KBM-7 (cell line): ENCODE measurements at places on chromosomes 11 and 22.

- peak; percentile 89 for DNase-seq
Observed at GRCh38 chr22:46373921-46374662, 38.6 kb downstream of the TRMU start.

- no peak for DNase-seq
Observed at GRCh38 chr11:2401436-2401984, 960 bp downstream of the TSSC4 start.

DNA sequence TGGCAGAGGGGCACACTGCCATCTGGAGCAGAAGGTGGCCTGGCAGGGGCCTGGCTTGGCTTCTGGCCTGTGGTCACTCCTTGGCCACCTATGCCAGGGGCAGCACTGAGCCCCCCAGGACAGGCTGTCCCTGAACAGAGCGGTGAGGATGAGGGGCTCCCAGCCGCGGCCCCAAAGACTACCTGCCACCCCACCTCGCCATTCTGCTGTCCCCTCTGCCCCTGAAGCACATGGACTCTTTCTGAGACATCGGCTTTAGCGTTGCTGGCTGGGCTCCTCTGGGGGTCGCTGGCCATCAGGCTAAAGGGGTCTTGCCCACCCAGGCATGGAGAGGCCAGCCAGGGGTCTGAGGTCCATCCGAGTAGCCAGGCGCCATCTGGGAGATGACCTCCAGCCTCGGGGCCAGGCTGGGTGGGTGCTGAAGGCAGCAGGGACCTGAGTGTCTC lies 87.8 kb downstream of the WNT7B start:
- DNase-seq, result no peak

GRCh38 chr11:59614277-59615119 lies 1.1 kb downstream of the OSBP start:
- DNase-seq, result peak; percentile 15

DNA sequence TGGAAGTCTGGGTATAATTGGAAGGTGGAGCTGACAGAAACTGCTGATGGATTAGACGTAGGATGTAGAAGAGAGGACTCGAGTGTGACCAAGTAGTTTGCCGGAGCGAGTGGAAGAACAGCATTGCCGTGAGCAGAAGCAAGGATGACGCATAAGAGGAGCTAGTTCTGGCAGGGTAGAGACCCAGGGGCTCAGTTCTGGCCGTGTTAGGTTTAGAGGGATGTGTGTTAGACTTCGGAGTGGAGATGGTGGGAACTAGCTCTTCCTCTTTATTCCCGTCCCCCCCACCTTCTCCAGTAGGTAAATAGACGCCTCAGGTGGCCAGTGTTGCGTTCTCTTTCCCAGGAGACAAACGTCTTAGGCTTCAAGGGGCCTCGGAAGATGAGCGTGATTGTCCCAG lies 19.1 kb downstream of the TUB start:
- DNase-seq, result no peak

DNA sequence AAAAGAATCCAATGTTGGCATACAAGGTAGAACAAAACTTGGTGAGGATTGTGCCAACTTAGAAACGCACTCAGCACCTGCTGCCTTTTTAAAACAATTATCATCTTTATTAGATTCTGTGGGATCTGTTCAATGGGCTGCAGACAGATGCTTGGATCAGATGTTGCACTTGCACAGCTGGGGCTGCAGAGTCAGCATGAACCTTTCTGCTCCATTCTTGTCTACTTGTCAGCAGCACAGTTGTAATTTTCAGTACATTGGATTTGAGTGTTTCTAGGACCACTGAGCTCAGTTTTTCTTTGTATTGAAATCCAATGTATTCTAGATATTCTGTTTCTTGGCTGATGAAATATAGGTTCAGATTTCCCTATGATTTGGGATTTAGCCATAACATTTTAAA lies 164.5 kb downstream of the LUZP2 start:
- DNase-seq, result no peak

DNA sequence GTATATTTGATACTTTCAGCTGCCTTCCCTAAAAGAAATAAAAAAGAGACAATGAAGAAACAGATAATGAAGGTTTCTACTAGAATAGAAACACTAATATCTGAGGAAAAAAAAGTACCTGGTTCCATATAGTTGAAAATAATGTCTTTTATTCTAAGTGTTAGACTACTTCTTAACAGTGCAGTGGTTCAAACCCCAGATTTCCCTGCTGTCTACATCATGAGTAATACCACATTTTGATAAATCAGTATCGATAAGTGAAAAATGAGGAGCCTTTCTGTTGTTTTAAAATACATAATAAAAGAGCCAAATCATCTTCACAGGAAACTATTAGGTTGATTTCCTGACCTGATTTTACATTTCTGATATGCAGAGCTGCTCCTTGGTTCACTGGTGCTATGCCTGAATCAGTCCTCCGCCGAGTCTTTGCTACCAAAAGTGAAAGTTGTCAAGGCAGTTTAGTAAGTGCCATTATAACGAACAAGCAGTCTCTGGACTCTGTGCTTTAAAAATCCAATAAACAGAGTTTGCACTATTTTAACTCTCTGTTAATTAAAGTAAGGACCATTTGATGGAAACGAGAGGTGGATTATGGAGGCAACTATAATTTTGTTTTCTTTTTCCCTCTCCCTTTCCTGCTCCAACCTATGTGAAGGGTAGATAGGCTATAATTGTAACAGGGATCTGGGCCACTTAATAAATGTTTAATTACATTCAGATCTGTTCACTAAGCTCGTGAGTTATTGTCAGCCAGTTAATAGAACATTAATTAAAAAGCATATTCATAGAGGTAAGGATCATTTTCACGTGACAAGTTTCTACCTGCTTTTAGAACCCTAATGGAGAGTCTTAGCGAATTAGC lies 724.5 kb upstream of the RAG2 start:
- DNase-seq, result no peak

- no peak for DNase-seq
Observed at GRCh38 chr11:114200351-114201133, 95.7 kb upstream of the NNMT start.

GRCh38 chr11:26078231-26078821 lies 253.6 kb upstream of the ANO3 start:
- no peak for DNase-seq

DNA sequence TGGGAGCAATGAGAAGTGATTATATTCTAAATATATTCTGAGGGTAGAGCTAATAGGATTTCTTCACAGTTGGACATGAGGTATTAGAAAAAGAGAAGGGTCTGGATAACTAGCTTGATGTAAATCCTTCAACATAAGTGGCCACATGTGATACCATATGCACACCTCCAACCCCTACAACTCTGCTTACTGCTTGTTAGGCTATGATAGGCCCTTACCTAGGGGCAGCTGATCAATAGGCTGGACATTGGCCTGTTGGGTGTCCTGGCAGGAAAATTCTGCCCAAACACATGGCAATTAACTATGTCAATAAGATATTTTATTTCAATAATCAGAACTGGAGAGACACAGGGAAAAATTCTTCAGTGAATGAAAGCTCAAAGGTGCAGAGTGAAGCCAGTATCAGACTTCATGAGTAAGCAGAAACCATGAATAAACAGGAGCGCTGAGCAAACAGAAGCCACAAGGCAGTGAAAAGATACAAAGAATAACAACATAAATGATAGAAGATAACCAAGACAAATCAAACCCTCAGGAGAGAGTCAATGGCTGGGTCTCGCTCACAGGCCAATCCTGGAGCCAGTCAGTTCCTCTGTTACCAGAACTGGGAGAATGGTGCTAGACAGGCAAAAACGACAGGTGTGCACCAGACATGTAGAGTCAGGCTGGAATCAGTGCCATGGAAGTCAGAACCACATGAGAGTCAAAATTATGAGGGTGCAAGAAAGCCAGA lies 46.3 kb upstream of the PSMA1 start:
- DNase-seq, result no peak

DNA sequence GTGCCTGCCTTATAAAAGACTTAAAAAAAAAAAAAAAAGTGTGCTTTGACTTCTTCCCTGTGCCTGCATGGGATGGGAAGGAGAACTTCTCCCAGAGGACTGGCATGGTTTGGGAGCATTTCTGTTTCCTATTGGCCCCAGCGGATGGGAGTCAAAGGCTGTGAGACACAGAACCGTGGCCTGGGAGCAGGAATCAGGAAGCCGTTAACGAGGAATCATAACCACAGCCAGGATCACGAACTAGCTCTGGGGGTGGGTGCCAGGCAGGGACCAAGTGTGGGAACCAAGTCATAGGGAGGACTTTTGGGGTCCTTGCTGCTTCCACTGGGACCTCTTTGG lies 526 bp downstream of the C1QTNF6 start:
- peak; percentile 27 for DNase-seq

DNA sequence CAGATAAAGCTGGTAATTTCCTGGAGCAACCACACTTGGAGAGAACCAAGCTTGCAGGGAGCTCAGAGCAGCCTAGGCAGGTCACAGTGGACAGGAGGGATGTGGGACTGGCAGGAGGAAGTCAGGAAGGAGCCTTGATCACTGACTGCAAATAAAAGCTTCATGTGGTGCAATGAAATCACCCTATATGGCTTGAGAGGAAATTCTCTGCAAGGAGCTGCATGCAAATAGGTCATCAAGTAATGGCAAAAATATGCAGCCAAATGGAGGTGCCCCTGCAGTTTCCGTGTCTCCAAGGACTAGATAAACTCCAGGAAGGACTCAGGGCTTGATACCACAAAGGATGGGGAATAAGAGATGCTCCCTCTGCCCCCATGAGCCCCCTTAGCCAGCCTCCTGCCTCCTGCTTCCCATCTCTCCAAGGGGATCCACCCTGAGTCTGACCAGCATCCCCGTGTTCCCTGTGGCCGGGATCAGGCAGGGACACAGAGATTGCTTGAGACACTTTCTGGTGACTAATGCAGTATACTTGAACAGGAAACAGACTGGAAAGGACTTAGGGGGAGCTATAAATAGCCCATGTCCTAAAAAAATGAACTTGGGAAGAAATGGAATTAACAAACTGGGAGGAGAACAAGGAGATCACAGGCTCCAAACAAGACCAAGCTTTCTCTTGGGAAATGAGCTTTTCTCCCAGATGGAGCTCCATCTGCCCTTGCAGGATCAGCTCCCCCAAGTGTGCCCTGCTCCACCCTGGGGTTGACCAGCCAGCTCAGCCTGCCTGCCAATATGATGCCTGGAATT lies 23.9 kb upstream of the MICAL2 start:
- no peak for DNase-seq

GRCh38 chr11:19284881-19285280 lies 44.1 kb upstream of the E2F8 start:
- no peak for DNase-seq

- DNase-seq, result no peak
Observed at GRCh38 chr11:126890561-126890960, 110.0 kb downstream of the KIRREL3 start.

DNA sequence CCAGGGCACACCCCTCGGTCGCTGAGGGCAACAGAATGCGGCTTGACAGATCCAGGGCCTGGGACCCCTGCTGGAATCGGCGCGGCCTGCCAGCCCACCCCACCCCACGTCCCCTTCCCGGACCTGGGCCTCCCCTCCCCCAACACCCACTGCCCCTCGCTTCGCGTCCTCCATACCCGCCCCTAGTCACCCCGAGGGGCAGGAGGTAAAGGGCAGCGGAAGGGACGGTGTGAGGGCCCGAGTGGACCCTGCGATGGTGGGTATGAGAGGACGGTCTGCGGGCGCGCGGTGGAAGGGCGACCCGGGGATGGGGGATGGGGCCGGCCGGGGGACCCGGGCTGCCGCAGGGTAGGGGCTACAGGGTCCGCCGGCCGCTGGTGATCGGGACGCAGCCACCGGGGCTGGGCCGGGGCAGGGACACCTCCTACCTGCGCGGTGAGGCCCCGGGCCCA lies 311 bp downstream of the APBB1 start:
- no peak for DNase-seq

- DNase-seq, result no peak
Observed at GRCh38 chr11:27912916-27913315, 195.0 kb downstream of the KIF18A start.

DNA sequence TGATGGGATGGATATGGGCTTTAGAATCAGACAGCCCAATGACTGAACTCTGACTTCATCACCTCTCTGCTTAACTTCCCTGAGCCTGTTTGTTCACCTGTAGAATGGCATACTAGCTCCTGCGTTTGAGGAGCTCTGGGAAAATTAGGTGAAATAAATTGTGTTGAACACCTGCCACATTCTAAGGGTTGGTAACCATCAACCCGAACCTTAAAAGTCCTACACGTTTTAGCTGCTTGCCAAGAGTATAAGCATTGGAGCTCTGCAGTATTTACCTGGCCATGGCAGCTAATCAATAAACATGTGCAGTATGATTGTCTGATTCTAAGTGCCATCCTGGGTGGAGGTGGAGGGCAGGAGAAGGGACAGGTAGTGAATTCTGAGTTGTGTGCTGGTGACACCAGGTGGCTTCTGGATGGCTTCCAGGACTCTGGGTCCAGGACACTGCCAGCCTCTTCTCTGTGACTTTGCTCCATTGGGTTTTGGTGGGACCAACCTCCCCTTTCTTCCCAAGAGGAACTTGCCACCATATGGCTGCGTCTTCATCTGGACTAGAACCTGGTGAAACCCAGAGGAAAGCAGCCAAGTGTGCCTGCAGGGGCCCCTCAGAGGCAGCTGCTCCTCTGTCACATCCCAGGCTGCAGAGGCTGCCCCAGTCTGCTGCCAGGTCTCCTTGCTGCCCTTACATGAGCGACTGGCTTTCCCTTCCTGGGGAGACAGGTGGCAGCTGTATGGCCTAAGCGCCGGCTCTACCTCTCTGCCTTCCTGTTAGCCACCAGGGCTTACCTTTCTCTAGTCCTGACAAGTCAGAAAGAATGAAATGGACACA lies 85.6 kb downstream of the CACNG2 start:
- DNase-seq, result no peak

DNA sequence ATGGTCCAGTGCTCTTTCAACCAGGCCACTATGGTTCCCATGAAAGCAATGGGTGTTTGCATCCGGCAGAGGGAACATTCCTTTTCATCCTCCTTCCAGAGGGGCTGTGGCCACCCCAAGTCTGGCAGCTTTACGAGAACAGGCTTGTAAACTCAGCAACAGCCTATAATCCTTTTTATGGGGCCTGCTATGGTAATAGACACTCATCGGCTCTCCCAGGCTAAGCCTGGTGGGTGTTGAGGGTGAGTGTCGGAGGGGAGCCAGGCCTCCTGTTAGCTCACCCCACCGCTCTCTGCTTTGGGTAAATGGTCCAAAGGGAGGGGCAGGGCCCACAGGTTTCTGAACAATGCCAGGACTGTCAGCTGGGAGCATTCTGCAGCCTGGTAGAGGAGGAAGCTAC lies 111.6 kb upstream of the CD82 start:
- DNase-seq, result no peak

DNA sequence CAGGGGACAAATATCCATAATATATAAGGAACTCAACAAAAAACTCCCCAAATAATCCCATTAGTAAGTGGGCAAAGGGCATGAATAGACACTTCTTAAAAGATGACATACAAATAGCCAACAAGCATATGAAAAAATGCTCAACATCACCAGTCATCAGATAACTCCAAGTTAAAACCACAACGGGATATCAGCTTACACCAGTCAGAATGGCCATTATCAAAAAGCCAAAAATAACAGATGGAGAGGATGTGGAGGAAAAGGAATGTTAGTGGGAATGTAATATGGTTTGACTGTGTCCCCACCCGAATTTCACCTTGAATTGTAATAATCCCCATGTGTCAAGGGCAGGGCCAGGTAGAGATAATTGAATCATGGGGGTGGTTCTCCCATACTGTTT lies 350.1 kb downstream of the GUCY1A2 start:
- no peak for DNase-seq

- DNase-seq, result no peak
Observed at GRCh38 chr11:113373306-113373705, 14.3 kb upstream of the ANKK1 start.
